ENCODE measurements at places on chromosomes 3 and 15.
A peak's percentile ranks its signal among the peaks of the same experiment; 100 is the strongest.

DNA sequence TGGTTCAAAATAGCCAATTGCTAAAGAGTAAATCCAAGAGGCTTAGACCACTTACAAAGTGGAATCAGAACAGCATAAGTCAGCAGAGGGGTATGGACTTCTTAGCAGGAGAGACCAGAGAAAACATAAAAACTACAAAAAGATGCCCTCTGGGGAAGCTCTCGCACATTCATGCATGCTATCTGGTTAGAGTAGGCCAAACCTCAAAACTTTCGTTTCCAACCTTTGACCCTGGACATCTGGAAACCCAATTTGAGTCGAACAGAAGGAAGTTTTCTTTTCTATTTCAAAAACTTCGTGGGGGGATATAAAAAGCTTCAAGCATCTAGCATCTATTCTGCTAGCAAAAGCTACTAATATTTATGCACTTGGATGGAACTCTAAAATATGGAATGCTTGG lies 523.9 kb upstream of the AGTR1 start:
- no peak for DNase-seq

- no peak for DNase-seq
These were observed 27.6 kb downstream of the LRIG1 start for GRCh38 chr3:66473181-66473580.

DNA sequence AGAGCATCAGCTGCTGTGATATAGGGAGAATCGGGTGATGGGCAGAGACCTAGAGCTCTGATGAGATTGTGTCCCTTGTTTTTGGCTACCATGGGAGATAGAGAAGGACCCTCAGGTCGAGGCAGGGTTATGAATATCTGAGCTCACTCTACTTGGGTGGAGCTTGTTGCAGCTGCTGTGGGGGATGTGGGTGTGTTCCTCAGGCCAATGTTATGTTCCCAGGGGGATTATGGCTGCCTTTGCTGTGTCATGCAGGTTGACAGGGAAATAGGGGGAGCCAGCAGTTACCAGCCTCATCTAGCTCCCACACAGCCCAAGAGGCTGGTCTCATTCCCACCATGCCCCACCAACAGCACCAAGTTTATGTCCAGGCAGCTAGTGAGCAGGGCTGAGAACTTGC lies 131.5 kb downstream of the TRIM42 start:
- no peak for DNase-seq

- no peak for DNase-seq
These were observed 560.1 kb downstream of the GRM7 start for GRCh38 chr3:7421065-7421464.

- no peak for DNase-seq
These were observed 20.3 kb downstream of the NIT2 start for GRCh38 chr3:100354850-100355249.

- DNase-seq = no peak
These were observed 12.6 kb upstream of the SHISA5 start for GRCh38 chr3:48516571-48516970.

DNA sequence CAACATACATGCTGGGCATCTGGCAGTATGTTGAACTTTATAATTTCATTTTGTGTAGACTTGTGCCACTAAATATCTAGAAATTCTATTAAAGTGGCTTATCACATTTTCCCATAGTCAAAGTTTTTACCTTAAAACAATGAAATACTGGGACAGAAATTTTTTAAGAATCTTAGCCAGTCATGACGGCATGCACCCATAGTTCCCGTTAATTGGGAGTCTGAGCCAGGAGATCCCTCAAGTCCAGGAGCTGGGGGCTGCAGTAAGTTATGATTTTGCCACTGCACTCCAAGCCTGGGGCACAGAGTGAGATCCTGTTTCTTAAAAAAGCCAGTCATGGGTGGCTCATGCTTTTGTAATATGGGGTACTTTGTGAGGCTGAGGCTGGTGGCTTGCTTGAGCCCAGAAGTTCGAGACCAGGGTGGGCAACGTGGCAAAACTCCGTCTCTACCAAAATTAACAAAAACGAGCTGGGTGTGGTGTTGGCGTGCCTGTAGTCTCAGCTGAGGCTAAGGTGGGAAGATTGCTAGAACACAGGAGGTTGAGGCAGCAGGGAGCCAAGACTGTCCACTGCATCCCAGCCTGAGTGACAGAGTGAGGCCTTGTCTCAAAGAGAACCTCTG lies 3.1 kb downstream of the RPSA start:
- no peak for DNase-seq

DNA sequence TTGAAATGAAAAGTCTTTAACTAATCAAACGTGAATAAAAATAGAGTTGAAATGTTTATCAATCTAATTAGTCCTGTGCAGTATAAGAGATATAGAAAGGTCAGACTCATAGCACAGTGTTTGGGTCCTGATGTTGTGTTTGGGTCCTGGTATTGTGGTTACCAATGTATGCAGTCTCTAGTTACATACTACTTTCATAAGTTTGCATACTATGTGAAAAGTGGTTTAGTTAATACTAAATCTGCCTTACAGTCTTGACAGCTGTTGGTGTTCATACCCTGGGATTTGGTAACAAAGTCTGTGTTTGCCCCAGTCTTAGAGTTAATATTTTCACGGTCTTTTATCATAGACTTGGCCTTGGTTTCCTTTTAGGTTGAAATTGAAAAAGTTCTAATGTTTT lies 41.7 kb downstream of the KIF15 start:
- DNase-seq = no peak

DNA sequence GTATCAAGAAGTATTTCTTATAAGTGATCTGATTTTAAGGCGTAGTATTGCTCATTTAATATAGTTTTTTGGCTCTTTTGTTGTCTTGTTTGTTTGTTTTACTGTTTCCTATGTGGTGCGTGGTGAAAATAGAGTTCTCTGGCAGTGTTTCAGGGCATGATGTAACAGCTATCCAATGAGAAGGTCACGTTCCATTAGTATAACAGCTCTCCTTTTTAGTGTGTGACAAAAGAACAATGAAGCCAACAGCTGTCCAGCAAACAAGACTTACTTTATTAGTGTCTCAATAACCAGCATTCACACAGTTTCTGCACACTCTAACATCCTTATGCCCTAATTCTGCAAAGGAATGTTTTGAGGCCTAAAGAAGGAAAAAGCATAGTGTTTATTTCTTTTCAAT lies 127.9 kb downstream of the SLC25A26 start:
- DNase-seq = no peak

GRCh38 chr3:23979569-23979968 lies 34.5 kb downstream of the NR1D2 start:
- no peak for DNase-seq

- no peak for DNase-seq
These were observed 800 bp downstream of the DAG1 start for GRCh38 chr3:49470714-49471420.

GRCh38 chr3:159637883-159638542 lies 350.6 kb upstream of the IL12A start:
- DNase-seq = no peak

GRCh38 chr3:98902351-98902740 lies 851 bp upstream of the DCBLD2 start:
- DNase-seq = no peak

DNA sequence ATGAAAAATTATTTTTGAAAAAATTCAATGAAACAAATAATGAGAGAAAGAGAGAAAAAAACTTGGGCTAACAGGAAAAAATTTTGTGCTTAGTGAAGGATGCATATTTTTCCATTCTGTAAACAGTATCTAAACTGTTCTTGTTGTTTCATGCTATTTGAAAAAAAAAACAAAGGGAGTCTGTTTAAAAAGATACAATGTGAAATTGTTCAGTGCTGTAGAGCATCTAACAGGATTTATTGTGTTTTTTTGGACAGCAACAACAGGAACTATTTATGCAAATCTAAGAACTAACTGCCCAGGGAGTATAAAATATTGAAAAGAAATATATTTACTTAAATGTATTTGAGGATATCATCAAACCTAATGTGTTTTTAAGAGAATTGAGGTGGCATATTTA lies 55.1 kb downstream of the PEX5L start:
- no peak for DNase-seq

DNA sequence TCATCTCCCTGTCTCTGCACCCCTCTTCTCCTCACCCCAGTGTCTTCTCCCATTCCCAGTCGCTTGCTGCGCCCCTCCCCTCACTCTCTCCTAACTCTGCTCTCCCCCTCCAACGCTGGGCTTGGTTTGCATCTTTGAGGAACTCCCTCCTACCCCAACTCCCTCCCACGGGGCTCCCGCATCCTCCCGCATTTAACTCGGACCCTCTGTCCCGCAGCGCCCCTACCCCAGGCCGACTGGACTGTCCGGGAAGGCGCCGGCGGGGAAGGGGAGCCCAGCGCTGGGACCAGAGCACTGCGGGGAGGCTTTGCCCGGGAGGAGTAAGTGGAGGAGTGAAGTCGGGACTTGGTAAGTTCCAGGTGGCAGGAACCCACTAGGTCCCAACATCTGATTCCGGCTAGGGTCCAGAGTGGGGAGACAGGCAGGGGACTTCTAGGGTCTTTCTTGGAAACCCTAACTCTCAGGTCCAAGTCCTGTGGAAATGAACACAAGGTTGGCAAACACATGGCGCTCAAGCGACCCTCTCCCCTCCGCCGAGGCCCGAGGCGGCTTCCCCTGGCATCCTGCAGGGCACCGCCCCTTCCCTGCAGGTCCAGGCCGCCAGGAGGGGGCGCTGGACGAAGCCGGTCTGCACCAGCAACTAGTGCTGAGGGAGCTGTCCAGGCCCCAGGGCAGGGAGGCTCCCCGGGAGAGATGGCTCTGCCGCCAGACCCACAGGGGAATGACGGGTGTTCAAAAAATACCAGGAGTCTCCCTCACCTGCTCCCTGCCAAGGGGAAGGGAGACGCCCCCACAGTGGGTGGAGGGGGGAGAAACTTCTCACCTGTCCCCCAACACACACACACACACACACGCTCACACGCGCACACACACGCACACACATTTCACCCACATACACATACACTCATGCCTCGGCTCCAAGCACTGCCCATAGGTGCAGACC lies 53.2 kb downstream of the LHFPL4 start:
- DNase-seq = peak; percentile 77

- DNase-seq = no peak
These were observed 122.6 kb upstream of the ATP2B2 start for GRCh38 chr3:10627884-10628572.

DNA sequence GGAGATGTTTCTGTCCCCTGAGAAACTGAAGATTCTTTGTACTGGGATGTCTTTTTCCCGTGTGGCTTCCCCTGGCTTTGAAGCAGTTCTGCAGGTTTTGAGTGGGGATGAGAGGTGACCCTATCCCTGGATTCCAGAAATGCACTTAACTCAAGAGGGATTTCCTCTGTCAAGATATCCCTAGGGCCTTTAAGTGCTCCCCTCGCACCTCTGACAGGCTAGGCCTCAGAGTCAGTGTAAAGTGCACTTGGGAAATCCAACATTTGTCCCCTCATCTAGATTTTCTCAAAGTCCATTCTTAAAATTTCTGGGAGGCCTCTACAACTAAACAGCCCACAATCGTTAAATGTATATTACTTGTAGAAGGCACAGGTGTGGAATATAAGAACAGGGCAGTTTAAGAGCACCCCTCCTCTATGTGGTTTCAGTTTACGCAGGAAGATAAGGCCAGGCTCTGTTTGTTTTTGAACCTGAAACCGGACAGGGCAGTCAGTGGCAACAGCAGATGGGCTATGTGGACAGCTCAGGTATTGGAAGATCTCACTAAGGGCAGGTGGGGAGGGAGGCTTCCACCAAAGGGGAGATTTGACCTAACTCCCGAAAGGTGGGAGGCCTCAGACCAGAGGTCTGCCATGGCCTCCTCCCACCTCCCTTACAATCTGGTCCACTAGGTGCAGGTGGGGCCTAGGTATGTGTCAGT lies 4.8 kb downstream of the C3orf52 start:
- no peak for DNase-seq

GRCh38 chr3:161607056-161607455 lies 110.4 kb downstream of the OTOL1 start:
- no peak for DNase-seq
